ENCODE measurements at places on chromosomes 12 and 14.

- no peak for DNase-seq
These were observed 5.1 kb upstream of the NKX2-1 start for GRCh38 chr14:36524874-36525745.

GRCh38 chr14:32102152-32102787, 25.2 kb downstream of the ARHGAP5 start:
- no peak for DNase-seq

GRCh38 chr12:45671254-45671653, 58.3 kb upstream of the ARID2 start:
- DNase-seq = peak; percentile 65

GRCh38 chr14:36848213-36848612, 186.6 kb downstream of the PAX9 start:
- DNase-seq = no peak

DNA sequence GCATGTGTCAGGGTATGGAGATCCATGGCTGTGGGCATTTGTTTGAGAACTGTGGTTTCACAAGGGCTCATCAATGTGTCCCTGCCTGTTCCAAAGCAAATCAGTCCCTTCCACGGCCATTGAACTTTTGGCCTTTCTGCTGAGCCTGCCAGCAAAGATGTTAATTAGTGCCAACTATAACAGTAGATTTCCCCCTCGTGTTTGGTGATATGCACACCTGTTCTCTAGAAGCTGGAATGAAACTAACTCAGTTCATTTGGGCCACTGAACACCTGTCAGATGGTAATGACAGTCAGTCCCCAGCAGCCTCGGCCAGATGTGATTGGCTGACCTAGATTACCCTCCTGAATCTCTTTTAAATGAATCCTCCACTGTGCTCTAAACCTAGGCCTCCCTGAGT, 43.2 kb downstream of the IRAK3 start:
- no peak for DNase-seq

DNA sequence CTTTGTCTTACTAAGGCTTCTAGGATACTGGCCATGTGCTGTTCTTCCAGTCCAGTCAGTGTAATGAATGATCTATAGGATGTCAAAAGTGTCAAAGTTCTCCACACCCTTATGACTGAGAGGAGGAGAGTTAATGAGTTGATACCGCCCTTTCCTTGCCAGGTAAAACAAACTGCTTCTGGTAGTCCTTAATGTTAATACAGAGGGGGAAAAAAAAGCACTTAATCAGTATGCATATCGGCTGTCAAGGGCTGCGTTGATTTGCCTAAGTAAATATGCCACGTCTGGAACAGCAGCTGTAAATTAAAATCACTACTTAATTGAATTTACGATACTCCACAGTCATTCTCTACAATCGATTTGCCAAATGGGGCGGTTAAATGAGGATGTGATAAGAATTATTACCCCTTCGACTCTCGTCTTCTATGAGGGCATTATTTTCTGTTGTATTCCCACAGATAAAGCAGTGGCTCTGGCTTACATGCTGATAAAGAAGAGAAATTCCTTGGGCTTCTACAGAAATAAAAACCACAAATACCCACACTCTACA, 416.0 kb downstream of the KCNH5 start:
- no peak for DNase-seq

GRCh38 chr14:72683787-72684186, 210.1 kb downstream of the DPF3 start:
- DNase-seq = no peak

DNA sequence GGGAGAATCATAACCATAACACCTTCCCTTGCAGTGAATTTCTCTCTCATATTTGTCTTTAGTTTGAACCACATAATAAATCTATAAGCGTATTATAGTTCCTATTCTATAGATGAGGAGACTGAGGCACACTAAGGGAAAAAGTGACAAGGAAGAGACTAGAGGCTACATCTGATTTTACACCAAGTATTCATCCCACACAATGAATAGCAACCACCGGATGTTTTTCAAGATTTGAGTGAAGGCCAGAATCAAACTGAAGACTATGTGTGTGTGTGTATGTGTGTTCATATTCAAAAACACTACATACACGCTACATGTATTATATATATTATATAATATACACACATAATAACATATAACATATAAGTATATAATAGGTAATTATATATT, 4.7 kb downstream of the ASB2 start:
- no peak for DNase-seq

GRCh38 chr12:132445884-132446632, 43.9 kb upstream of the FBRSL1 start:
- DNase-seq = no peak

GRCh38 chr12:14905269-14906004, 19.8 kb upstream of the MGP start:
- DNase-seq = no peak

- DNase-seq = no peak
These were observed 13.6 kb downstream of the SERPINA1 start for GRCh38 chr14:94374749-94375260.

GRCh38 chr12:112906712-112907414, at the start of gene OAS1:
Gene OAS1 (plus strand): TSS chr12:112906962. CDS start chr12:112907040, 78 bp downstream.
- DNase-seq = peak; percentile 52

DNA sequence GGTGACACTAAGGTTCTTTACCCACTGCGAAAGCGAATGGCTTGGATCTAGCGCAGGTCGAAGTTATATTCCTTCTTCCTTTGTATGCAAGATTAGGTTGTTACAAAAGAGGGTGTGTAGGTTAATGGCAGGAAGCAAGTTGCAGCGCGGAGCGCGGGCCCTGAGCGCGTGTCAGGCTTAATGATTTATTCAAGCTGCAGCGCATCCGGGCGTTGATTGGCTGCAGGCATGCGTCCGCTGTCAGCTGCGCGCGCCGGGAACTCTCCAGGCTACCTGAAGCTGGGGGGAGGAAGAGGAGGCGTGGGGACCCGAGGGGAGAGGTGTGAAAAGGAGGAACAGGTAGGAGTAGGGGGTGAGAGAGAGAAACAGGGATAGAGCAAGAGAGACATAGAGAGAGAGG, 7.4 kb downstream of the ASCL1 start:
- DNase-seq = no peak

- DNase-seq = peak; percentile 48
These were observed at the start of gene ARHGAP5 for GRCh38 chr14:32077081-32078022. Gene ARHGAP5 (plus strand): TSS chr14:32077304. CDS start chr14:32090670, 13,366 bp downstream.

- DNase-seq = no peak
These were observed 137.7 kb downstream of the MON2 start for GRCh38 chr12:62604373-62604772.

DNA sequence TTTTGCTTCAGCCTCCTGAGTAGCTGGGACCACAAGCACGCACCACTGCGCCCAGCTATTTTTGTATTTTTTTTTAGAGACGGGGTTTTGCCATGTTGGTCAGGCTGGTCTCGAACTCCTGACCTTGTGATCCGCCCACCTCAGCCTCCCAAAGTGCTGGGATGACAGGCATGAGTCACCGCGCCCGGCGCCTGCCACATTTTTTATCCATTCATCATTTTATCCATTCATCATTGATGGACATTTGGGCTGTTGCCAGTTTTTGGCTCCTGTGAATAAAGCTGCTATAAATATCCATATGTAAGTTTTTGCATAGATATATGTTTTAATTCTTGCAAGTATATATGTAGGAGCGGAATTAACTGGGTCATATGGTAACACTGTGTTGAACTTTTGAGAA, 79.5 kb downstream of the DAAM1 start:
- no peak for DNase-seq

- DNase-seq = peak; percentile 75
These were observed 24.6 kb downstream of the TMEM19 start for GRCh38 chr12:71710276-71711125.

- DNase-seq = no peak
These were observed at the start of gene KDM2B for GRCh38 chr12:121580959-121581685. Gene KDM2B (minus strand): TSS chr12:121581023. CDS start chr12:121580911, 112 bp downstream.

DNA sequence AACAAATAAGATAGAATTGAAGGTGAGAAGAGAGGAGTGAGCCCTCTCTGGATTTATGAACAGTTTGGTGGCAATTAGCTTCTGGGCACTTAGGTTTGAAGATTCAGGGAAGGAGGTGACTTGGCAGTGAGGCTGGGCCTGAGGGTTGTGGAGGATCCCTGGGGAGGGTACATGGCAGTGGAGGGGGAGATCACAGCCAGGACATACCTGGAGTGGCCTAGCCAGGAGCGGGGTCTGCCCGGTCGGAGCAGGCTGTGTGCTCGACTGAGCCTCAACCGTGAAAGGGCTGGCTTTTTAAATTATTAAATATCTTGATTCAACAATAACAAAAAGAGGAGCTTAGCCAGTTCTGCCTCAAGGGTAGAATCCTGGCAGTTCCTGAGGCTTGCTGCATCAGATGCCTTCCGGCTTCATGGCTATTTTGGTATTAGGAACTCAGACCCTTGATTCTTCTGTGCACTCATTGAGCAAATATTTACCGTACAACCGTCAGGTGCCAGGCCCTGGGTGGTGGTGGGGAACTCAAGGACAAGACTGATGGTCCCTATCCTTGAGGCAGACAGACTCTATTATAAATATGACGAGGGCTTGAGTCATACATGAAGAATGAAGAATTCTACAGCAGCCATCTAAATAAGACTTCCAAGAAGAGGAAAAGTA, 73.4 kb downstream of the SPTB start:
- peak; percentile 73 for DNase-seq

GRCh38 chr14:93884950-93885349, 42.2 kb upstream of the FAM181A start:
- no peak for DNase-seq

DNA sequence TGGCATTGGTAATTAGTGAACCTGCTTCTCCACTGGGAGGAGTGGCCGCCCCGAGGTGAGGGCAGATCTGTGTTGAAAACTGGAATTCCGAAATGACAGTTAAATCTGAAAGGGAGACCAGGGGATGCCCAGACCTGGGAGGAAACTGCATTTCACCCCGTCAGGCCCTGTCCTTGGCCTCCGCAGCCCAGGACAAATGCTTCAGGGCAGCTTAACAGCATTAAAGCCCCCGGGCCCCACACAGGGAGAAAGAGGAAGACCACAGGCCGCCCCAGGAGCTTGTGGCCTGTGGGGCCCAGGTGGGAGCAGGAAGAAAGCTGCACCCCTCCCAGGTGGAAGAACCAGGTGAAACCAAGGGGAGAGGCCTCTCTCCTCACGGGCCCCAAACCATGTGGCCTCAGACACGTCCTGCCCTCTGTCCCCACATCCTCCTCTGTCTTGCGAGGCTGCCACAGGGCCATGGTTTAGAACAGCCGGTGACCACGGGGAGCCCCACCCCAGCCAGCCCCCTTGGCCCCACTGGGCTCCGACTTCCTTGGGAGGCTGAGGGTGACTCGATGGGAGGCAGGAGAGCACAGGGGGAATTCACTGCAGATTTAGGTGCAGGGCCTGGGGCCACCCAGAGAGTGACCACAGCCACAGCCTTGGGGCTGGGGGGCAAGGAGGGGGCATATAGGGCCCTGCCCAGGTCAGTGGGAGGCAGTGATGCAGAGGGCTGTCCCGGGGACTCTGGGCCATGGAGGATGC, 265.4 kb downstream of the ADGRD1 start:
- no peak for DNase-seq

GRCh38 chr14:64040044-64040443, 187.2 kb downstream of the SYNE2 start:
- DNase-seq = peak; percentile 41

DNA sequence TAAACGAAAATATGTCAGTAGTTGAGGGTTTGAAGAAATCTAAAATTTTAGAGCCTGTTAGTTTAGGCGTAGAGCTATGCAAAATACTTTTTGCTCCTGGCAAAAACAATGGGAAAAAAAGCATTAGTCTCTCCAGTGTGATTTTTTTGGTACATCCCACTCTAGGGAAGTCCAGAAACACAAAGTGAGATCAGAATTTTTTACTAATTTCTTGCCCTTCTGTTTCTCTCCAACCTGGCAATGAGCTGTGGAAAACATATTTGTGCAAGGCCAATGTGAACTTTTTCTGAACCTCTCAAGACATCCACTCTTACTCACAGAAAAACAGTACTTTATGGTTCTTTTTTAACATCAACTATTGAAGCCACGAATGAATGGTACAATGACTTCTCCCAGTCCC, 56.9 kb upstream of the DCN start:
- DNase-seq = no peak

DNA sequence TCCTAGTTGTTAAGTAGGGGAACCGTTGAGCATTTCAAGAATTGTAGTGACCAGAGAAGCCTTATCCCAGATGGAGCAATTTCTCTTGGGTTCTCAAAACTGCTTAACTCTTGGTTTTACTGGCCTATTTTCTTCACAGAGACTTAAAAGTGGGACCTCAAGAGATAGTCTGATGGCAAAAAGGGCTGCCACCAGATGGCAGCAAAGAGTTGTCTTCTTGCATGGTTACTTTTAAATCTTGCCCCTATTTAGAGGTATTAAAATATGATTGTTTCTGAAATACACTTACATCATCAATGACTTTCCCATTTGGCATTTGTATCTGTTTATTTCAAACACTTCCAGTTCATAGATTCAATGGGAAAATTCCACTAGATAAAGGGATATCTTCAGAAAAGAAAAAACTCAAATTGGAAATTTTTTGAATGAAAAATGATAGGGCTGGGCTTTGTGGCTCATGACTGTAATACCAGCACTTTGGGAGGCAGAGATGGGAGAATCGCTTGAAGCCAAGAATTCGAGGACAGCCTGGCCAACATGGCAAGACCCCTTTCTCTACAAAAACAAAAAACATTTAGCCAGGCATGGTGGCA, 69.9 kb upstream of the CNTN1 start:
- peak; percentile 65 for DNase-seq

GRCh38 chr12:6778217-6778573, 5.9 kb downstream of the LAG3 start:
- peak; percentile 41 for DNase-seq

GRCh38 chr12:53097564-53098353, at the start of gene IGFBP6:
Gene IGFBP6 (plus strand): TSS chr12:53097667. CDS start chr12:53097718, 51 bp downstream.
- DNase-seq = peak; percentile 80

GRCh38 chr14:37810094-37810801, 214.8 kb downstream of the TTC6 start:
- DNase-seq = no peak

- DNase-seq = no peak
These were observed 58.6 kb downstream of the SLC38A1 start for GRCh38 chr12:46209914-46210872.

DNA sequence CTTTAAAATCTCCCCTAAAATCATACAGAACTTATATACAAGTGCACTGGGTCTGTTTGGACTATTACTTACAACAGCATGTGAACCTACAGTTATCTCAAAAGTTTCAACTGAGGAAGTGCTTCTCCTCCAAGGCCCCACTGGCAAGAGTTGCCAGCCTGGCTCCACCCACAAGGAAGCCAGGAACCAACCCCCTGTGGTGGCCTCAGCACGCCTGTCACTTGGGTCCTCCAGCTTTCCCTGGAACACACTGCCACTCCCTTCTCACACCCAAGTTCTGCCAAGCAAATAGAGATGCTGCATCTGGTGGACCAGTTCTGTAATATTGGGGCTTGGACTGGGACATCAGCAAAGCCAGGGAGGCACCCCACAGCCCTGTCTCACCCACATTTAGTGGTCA, 115.4 kb downstream of the GCH1 start:
- DNase-seq = no peak

All from GM03348 (cell line).